SHP77 treated with DMSO at 0.1 percent for 48 hours (cell line): ENCODE measurements at places on chromosomes 2 and 18.

DNA sequence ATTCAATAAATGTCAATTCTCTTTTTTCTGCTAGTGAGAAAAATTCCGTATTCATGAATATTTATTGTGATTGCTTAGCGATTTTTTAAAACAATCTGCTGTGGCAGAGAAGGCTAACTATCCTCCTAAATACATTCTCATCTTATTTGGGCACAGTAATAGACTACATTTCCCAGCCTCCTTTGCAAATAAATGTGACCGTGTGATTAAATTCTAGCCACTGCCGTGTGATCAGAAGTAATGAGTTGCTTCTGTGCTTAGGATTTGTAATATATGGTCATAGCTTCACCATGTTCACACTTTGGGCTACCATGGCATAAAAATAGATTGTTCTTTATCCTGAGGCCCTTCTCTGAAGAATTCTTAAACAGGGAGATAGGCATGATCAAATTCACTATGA is 179.6 kb downstream of the FAM124B start:
- DNase-seq = no peak

GRCh38 chr2:207933396-207934065 is 91.8 kb downstream of the PLEKHM3 start:
- no peak for DNase-seq

DNA sequence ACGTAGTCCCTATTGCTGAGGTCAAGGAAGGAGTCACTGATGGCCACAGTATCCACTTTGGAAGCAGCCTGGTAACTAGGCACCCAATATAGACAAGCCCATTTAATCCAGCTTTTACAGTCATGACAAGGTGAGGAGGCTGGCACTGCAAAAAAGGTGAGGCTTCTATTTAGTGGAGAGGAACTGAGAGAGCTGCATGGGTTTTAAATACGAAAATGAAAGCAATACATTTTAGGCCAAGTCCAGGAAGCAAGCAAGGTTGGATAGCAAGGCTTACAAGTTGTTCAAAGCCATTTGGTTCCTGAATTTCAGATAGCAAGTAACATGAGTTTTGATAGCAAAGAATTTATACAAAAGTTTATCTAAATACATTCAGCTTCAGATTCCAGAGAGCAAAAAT is 80.4 kb downstream of the SGPP2 start:
- no peak for DNase-seq

DNA sequence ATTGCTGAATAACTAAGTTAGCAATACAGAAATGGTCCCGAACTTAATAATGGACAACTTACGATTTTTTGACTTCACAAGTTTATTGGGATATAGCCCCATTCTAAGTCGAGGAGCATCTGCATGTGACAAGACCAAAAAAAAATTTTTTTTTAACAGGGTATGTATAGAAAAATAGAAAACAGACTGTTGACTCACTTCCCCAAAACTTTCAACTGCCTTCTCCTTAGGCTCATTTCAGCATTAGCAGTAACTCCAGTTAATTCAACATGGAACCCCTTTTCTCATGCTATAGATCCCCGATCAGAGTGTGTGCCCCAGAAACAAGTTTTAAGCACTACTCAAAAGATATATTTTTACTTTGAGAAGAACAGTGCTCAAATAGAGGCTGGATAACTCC is 5.4 kb downstream of the CD302 start:
- no peak for DNase-seq

DNA sequence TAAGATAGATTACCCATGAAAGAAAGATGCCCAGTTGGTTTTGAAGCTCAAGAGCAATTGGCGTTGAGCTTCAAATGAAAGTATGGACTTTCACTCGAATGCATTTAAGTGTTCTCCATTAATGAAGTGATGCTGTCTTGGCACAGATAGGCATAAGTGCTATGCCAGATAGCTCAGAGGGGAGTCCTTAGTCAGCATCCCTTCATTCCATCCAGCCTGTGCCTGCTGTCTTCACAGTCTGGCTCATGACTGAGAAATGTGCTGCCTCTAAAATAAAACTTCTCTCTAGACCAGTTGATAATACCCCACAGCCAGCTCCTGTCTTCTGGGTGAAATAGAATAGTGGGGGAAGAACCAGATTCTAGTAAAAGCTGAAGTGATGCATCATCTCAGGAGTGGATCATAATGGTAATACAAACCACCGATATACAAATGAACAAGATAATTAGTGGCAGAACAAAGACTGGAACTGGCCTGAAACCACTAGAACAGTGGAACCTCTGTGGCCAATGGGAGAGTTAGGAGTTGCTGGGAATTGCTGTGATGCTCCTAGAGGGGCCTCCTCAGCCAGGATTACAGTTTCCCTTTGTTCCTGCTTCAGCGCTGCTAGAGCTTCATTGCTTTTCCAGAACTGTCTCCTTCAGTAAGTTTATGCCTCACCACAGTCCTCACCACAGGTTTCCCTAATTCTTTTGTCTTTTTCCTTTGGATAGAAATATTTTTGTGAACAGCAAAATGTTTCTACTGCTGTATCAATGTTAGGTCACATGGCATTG is 359.3 kb downstream of the KIAA1328 start:
- no peak for DNase-seq

GRCh38 chr18:14942275-14942674 is 194.3 kb downstream of the ANKRD30B start:
- DNase-seq = no peak

DNA sequence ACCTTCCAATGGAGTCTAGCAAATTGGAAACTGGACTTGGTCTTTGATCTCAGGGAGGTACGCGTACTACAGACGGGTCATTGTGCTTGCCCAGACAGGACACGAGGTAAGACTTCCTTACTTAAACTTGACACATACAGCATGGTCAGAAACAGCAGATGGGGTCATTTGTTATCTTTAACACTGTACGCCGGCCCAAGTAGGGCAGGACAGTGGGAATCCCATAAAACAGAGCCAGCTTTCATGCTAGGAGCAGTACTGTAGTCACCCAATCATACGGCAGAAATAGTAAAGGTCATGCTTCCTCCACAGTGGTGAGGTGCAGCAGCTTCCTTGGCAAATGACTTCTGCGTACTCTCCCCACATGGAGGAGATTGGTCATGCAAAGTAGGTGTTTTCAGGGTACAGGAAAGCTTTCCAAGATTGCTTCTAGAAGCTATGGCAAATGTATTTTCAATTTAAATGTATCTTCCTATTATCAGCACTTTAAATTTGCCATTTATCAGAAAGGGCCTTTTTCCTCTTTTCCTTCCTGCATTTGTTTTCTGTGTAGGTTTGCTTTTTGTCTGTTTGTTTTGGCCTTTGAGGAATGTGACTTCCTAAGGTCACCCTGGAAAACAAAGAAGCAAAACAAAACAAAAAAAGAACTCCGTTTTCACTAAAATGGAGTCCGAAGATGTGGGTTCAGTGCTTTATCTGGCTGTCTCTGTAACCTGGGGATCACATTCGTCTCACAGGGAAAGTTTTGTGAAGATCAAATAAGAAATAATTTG is 74.0 kb upstream of the DSG1 start:
- no peak for DNase-seq

- no peak for DNase-seq
Measured at GRCh38 chr2:172098287-172098649, 4.4 kb downstream of the DLX2 start.

- no peak for DNase-seq
Measured at GRCh38 chr2:171348056-171348455, 85.7 kb downstream of the METTL8 start.

GRCh38 chr2:191041418-191042161 is 27.6 kb upstream of the STAT1 start:
- DNase-seq = no peak

DNA sequence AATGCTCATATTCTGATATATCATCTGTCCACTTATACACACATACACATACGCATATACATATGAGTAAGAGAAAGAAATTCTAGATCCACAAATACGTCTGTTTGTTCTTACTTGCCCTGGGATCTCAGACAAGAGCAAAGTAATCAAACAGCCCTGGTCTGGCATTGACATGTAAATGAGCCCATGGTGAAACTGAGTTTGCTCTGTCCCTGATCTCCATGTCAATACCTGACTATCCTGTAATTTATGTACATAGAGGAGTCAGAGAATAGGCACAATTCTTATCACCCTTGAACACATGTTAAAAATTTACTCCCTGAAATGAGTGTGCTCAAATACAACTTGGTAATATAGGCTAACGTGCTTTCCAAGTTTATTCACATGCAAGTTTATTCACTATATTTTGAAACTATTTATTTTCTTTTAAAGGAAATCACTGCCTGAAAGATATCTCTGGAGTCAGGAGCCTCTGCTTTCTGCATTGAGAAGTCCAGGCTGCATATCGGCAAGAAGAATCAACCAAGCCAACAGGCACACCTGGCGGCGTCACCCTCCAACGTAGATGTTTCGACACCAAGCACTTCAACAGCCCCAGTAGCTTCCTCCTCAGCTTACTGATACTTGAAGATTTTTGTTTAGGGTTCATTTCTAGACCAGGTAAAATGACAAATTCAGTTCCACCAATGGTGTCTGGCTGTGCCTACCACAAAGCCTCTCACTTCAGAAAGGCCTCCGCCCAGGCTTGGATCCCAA is 100.6 kb downstream of the CMPK2 start:
- peak; percentile 88 for DNase-seq

DNA sequence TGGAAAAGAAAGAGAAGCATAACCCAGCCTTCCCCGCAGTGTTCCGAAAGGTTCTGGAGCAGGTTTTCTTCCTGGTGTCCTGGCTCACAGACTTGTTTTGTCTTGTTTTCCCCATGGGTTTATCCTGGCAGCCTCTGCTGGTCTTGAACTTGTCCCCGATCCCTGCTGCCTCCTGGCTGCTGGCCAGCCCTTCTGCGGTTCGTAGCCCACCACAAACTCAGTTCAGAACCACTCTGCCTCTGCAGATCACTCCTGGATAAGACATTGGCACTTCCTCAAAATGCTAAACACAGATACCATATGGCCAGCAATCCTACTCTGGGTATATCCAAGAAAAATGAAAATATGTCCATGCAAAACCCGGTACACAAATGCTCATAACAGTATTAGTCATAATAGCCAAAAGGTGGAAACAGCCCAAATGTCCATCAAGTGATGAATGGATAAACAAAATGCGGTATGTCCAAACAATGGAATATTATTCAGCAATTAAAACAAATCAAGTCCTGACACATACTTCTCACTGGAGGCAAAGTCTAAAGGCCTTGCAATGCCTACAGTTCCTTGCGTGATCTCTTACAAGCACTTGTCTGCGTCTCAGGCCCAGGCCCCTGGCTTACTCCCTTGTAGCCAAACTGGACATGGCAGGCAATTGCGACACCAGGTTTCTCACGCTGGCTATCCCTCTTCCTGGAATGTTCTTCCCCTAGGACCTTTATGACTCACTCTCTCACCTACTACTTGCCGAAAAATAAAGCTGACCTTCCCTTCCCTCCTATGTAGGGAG is 28.0 kb upstream of the ARHGEF4 start:
- no peak for DNase-seq

DNA sequence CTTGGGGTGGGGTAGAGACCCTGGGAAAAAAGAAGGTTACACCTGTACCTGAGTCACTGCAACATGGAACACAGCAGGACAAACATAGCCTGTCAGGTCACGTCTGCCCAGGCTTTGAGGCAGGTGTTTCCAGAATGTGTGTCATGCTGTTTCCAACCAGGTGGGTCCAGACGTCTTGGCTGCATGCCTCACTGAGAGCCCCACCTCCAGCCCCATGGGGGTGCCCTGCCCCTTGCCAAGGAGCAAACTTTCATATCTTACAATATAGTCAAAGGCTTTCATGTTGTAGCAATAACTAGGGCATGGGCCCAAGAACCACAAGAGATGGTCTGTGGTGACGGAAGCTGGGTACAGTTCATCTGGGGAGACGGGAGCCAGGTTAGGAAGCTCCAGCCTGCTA is 499.7 kb downstream of the BCL11A start:
- DNase-seq = no peak

GRCh38 chr2:128452024-128452411 is 133.3 kb upstream of the HS6ST1 start:
- no peak for DNase-seq
